ENCODE measurements at places on chromosomes 2 and 18.

- DNase-seq = no peak
Measured at GRCh38 chr18:7233134-7233810, 2.4 kb downstream of the LRRC30 start.

GRCh38 chr2:171160119-171160955 is at the start of gene TLK1:
TLK1 (minus strand) TSS chr2:171160893; CDS start chr2:171160428, 465 bp downstream.
- DNase-seq = peak; percentile 76

DNA sequence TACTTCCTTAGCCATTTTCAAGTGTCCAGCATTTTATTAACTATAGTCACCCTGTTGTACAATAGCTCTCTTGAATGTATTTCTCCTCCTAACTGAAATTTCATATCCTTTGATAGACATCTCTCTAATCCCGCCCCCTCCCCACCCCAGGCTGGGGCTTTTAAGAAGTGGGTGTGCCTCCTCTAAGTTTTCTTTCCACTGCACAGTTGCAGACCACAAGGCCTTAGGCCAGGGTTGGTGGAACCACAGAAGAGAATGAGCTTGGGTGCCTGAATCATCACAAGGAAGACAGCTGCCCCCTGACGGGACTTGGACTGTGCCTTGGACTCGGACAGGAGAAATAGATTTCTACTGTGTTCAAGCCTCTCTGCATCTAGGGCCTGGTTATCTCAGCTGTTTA is 193.4 kb downstream of the HAUS1 start:
- DNase-seq = no peak

DNA sequence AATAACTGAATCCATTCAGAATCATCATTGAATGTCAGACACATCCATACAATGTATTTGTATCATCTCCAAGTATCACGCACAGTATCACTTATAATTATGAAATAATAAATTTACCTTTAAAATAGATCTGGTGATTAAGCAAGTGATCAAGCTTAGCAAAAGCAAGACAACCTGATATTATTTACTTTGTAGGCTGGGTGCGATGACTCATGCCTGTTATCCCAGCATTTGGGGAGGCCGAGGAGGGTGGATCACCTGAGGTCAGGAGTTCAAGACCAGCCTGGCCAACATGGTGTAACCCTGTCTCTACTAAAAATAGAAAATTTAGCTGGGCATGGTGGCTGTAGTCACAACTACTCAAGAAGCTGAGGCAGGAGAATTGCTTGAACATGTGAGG is 421.0 kb upstream of the NETO1 start:
- no peak for DNase-seq

GRCh38 chr18:73708591-73708990 is 439.0 kb downstream of the FBXO15 start:
- no peak for DNase-seq

- DNase-seq = no peak
Measured at GRCh38 chr18:30280861-30281470, 761.6 kb downstream of the DSC3 start.

DNA sequence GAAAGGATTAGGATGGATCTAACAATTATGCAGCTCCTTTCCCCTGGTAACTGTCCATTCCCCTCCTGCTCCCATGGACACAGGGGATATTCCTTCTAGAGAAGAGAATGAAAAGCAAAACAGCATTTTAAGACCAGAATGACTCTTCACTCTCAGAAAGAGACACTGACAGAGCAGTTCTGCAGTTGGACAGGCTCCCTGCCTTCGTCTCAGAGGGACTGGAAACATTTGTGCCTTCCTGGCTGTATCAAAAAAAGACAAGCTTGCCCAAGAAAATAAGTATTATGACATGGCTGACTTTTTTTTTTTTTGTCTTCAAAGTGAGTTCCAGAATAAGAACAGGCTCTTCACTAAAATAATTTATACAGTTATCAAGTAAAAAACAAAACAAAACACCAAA is 9.5 kb downstream of the PID1 start:
- DNase-seq = no peak

DNA sequence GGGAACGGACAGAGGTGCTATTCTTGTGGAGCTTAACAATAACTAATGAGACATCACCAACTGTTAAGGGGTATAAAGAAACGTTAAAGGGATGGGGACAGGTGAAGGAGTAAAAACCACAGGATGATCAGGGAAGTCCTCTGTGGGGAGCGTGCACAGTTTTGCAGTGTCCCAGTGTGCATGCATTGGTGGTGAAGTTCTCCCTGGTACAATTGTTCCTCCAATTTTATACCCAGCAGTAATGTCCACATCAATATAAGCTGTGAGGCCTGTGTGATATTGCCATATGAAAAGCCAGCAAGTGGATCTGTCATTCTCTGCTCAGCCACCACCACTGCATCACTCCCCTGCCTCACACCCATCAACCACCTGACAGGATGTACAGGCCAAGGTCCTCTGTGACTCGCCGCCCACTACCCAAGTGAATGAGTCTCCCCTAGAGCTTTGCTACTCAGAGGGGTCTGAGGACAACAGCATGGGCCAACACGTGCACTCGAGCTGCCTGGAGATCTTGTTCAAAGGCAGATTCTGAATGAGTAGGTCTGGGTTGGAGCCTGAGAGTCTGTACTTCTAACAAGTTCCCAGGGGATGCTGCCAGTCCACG is 4.6 kb downstream of the MLPH start:
- DNase-seq = no peak

- DNase-seq = no peak
Measured at GRCh38 chr2:46814160-46814961, 101.2 kb downstream of the MCFD2 start.

- DNase-seq = no peak
Measured at GRCh38 chr2:48414640-48414979, 115.3 kb upstream of the STON1 start.

DNA sequence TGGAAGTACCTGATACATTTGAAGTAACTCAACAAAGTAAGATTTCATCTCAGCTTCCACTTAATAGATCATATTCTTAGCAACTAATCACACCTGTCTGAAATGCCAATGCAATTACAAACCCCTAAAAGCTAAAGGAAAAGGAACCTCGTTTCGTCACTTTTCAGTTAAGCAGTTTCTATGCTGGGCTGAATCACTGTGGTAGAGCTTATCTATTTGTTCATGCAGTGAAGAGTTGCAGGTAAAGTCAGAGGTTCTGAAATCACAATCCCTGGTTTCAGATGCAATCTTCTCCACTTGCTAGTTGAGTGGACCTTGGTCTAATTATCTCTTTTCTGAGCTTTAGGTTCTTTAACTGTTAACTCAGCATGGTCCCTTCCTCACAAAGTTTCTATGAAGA is 6.3 kb downstream of the HRH4 start:
- DNase-seq = no peak

- no peak for DNase-seq
Measured at GRCh38 chr18:45871431-45872084, 46.1 kb downstream of the SIGLEC15 start.

GRCh38 chr2:88472811-88473210 is 20.3 kb upstream of the FOXI3 start:
- no peak for DNase-seq

DNA sequence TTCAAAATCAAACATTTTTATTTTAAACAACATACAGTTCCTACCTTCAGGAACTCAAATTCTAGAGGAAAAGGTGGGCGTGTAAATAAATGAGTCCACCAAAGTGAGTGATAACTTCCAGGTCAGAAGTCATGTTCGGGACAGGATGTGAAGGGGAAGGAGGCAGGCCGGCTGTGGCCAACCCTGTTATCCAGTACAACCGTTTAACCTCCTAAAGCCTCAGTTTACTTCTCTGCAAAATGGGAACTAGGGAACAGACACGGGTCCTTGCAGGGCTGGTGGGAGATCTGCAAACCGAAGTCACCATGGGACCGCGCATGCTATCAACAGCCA is 373 bp downstream of the EIPR1 start:
- no peak for DNase-seq

DNA sequence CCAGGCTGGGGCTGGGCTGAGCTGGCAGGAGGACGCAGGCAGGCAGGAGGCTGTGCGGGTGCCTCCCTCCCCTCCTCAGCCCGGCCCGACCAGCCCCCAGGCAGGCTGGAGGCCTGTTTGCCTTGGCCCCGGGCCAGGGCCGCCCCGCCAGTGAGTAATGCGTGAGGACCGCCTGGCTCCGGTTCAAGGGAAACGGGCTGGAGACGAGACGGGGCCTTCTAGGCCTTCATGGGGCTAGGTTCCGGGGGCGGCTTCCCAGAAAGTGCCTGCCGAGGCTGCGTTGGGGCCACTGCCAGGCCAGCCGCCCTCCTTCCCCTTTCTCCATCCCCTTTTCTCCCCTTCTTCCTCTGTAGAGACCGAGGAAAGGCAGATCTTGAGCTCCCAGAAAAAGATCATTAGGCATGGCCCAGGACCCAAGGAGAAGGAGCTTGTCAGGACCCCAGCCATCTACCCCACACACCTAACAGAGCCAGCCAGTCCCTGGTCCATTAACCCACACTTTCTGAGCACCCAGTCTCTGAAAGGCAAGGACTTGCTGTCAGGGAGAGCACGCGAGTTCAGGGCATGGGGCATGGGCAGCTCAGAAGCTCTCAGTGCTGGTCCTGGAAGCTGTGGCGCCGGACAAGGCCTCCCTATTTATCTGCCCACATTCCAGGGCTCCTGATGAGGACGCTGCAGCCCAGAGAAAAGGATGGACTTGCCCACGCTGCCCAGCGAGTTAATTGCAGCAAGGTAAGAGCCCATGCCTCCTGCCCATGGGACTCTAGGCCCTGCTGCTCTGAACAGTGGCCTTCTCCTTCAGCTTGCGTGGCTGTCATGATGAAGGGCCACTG is 48.5 kb downstream of the SMAD7 start:
- DNase-seq = no peak

GRCh38 chr2:24785671-24786321 is 7.4 kb downstream of the PTRHD1 start:
- DNase-seq = no peak

DNA sequence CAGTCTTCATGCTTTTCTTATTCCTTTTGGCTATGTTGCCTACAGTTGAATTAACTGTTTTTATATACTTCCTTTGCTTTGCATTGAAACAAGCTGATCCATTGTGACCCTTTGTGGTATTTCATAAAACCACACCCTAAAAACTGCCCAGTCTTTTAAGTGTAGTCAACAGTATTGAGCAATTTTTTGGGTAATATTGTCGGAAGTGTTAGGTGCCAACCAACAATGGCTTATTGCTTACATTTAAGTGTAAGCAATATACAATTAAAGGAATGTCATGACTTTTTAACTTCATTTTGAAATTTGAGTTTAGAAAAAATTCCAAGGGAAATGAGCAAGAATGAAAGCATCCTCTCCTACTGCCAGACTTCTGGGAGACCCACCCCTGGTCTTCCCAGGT is 174.1 kb downstream of the NEDD4L start:
- DNase-seq = no peak

GRCh38 chr2:121372082-121372481 is 87.1 kb upstream of the TFCP2L1 start:
- no peak for DNase-seq

DNA sequence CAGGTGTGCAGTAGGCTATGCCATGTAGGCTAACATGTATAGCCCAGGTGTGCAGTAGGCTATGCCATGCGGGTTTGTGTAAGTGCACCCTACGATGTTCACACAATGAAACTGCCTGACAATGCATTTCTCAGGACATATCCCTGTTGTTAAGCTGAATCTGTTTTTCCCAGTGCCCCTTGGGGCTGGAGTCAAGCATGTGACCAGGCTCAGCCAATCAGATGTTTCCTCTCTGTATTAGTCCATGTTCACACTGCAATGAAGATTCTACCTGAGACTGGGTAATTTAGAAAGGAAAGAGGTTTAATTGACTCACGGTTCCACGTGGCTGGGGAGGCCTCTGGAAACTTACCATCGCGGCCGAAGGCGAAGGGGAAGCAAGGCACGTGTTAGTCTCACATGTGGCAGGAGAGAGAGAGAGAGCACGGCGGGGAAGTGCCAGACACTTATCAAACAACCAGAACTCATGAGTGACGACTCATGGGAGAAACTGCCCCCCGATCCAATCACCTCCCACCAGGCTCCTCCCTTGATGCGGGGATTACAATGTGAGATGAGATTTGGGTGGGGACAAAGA is 24.2 kb downstream of the ITM2C start:
- no peak for DNase-seq

GRCh38 chr2:85156619-85157018 is 23.4 kb downstream of the TCF7L1 start:
- DNase-seq = no peak

- no peak for DNase-seq
Measured at GRCh38 chr2:152369176-152369860, 34.3 kb downstream of the FMNL2 start.

DNA sequence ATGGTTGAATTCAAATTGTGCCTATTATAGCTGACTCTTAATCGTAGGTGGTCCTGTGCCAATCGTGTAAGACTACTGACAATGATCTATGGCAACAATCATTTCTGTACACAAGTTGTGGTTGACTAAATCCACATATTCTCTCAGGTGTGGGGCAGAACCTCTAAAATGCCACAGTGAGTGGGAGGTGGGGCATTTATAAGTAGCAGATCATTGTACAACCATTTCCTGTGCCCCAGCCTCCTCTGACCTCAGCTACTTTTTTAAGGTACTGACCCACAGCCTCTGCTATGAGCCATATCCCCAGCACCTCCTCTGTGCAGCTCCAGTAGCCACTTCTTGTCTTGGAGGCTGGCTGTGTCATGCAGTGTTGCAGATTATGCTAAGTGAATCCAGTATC is 48.6 kb upstream of the RAPH1 start:
- DNase-seq = no peak

DNA sequence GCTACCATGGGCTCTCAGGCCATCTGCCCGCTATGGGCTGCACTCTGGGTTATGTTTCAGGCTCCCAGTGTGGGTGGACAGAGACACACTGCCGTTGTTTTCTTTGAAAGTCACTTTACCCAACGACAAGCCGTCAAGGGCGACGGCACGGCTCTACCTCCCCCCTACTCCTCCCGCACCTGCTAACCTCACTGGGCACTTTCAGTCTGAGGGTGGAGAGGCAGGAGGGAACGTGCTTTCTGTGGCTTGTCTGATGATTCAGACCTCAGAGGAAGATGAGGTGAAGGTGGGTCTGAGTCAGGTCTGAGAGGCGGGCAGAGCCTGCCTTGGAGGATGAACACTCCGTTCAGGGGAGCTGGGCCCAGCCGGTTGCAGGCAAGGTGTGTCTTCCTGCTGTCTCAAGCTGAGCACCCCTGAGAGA is 147.6 kb upstream of the HDAC4 start:
- peak; percentile 59 for DNase-seq

DNA sequence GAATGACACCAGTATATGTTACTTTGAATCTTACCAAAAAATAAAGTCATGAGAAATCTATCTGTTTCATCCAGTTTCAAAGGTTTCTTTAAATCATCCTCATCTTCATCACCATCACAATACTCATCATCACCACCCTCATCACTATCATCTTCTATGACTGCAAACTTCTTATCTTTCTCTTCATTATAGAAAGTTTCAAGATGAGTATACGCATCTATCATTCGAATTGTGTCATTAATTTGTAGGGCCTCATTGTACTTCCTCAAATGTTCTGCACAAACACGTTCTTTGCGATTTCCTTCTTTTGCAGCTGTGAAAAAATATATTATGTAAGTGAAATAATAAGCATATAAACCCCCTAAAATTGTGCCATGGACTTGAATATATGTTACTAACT is 34.1 kb upstream of the FAP start:
- no peak for DNase-seq

GRCh38 chr2:216664593-216665034 is 30.7 kb downstream of the IGFBP5 start:
- DNase-seq = no peak

Measured in activated CD4-positive, CD25-positive, alpha-beta regulatory T cell treated with anti-CD3 and anti-CD28 coated beads, Interleukin-2, amount 50 U/mL, for 72 hours (primary cell).